ENCODE measurements at places on chromosomes 5 and 9.

- no peak for DNase-seq
These were observed 20.2 kb upstream of the ORM1 start for GRCh38 chr9:114302727-114303126.

- DNase-seq, result no peak
These were observed 1035.3 kb downstream of the CDH12 start for GRCh38 chr5:21817668-21818369.

DNA sequence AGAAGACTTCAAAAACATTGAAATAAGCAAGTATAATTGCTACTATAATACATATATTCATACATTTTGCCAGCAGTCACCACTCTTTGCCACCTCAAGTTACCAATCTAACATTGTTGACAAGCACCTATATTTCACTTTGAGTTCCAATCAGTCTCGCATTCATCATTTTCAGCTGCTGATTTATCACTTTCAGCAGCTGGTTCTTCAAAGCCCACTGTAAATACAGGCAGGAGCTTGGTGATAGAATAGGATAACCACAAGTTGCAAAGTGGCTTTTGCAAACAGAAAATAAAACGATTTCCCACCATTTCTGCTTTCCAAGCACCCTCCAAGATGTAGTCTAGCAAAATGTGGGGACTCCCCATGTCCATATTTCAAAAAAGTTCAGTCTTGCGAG lies 114.2 kb upstream of the ITGA1 start:
- DNase-seq, result no peak

DNA sequence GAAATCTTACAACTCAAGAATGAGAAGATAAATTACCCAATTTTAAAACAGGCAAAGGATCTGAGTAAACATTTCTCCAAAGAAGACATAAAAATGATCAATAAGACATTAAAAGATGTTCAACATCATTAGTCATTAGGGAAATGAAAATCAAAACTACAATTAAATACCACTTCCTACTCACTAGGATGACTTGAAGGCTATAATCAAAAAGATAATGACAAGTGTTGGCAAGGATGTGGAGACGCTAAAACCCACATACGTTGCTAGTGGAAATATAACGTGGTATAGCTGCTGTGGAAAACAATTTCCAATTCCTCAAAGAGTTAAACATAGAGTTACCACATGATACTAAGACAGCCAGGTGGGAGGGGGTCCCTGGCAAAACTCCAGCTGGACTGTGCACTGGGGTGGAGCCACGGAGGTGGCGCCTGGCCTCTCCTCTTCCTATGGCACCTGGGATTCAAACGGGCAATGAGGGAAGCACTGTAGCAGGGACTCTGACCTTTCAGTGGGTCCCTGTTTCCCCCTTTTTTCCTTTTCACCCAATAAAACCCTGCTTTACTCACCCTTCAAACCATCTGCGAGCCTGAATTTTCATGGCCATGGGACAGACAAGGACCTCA lies 5.9 kb downstream of the ARSB start:
- no peak for DNase-seq

DNA sequence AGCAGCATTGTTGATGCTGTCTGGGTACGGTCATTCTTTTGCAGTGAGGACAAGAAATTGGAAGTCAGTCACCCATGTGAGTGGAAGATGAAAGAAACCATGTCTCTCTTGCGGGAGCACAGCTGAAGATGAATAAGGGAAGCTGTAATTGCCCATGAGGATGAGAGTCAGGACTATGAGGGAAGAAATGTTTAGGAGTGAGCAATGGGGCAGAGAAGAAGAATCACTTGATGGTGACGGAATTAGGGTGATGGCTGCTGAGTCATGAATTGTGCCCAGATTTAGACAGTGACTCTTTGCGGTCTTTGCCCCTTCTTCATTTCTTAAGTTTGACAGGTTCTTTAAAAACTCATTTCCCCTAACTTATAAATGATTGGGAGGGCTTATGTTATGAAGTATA lies 183.3 kb downstream of the MAST4 start:
- no peak for DNase-seq

GRCh38 chr5:120942596-120943350 lies 478.7 kb downstream of the PRR16 start:
- no peak for DNase-seq

GRCh38 chr5:123976379-123977033 lies 464.5 kb downstream of the CSNK1G3 start:
- DNase-seq, result no peak

Measured in NCI-H774 (cell line).